DMS79 treated with DMSO at 0.1 percent for 48 hours (cell line): ENCODE measurements at places on chromosomes 13 and 19.

- no peak for DNase-seq
Measured at GRCh38 chr13:22855926-22856325, 324.9 kb upstream of the SGCG start.

- DNase-seq = no peak
Measured at GRCh38 chr19:56348289-56348877, 33.7 kb upstream of the ZSCAN5A start.

DNA sequence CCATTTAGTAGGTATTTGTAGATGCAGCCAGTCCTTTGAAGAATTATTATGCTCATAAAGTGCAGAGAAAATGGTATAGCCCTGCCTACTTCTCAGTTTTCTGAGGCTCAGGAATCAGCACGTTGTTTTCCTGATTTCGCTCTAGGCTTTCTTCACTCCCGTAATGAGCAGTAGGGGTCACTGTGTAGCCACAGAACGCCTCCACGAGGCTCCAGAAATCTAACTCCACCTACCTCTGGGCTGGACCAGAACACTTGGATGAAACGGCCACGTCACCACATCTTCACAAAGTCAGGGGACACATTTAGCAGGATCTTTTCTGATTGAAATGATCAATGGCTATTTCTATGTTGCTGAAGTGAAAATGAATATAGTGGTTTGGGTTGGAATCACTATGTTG, 49.8 kb upstream of the GTF3A start:
- peak; percentile 48 for DNase-seq

DNA sequence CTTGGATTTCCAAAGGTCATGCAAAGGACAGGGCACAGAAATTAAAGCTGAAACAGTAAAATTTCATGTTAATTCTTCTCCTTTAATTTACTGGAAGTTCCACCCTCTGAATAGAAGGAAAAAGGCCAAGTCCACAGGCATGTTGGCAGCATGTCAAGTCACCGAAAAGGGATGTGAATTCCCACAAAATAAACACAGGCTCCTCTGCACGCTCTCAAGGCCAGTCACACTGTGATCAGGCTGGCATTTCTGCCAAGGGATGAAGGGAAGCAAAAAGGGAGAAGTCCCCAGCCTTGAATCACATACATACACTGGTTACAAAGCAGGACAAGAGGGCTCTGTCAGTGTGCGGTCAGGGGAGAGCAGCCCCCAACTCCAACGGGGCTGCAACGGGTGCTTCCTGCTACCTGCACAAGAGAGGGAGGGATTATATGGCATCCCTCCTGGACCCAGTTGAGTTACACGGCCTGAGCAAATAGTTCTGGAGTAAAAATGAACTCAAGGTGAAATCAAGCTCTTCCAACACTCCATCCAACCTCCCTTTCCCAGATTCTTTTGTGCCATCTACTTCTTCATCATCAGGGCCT, 6.9 kb downstream of the DCLK1 start:
- DNase-seq = no peak

GRCh38 chr13:84845907-84846619, 953.2 kb downstream of the SLITRK6 start:
- DNase-seq = no peak

GRCh38 chr13:100502446-100502845, 86.1 kb downstream of the GGACT start:
- DNase-seq = no peak

DNA sequence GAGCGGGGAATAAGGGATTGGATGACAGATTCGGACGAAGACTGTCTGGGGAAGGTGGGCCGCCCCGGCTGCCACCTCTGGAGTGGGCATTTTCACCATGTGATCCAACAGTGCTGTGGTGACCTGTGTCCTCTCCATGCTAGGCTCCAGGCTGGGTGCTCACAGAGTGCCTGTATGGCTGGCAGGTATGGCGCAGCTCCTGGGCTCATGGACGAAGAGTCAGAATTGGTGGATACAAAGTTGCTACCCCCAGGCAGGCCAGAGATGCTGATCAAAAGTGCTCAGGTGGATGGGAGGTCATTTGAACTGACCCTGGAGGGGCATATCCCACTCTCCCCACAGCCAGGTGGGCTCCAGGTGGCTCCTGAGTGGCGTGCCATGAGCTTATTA, 111.3 kb upstream of the UQCRFS1 start:
- no peak for DNase-seq

DNA sequence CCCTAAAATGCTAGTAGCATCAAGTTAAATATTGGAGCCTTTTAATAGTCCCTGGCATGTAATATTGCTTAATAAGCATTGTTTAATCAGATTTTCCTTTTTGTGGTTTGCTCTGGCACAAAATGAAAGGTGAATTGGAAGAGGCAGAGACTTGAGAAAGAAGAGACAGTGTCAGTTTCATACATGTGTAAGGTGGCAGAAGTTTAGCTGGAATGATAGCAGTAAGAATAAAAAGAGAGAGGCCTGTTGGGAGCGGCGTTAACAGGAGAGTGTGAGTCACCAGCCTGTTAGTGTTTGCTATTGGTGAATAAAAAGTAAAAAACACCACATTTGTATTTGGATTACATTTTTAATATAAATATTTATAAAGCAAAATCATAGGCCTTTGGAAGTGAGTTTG, 145.3 kb downstream of the PDS5B start:
- DNase-seq = no peak
